Body of pancreas (tissue), 4 donors: ENCODE measurements at places on chromosomes 1 and 21.

GRCh38 chr1:207649865-207650580 is 5.1 kb downstream of the CR1L start:
- DNase-seq = no peak

DNA sequence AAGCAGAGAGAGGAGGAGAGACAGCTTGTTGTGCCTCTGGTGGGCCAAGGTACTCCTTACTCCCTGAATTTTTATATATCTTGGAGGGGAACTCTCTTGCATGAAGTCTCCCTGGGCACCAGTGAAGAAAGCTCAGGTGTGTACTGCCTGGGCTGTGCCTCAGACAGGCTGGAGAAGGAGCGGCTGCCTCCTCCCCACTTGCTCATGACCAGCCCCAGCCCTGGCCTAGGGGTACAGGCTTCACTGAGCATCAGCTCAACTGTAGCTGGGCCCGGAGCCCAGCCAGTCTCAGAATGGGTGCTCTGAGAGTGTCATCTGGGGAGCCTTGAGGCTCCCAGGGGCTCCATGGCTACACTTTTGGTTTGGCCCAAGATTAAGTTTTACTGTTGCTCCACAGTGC is 44.8 kb upstream of the TENT5C start:
- DNase-seq = no peak

- peak; percentile 37 for DNase-seq
Observed at GRCh38 chr1:1073743-1074587, at the start of gene RNF223. Gene RNF223 (minus strand): TSS chr1:1074306. CDS start chr1:1072566, 1,740 bp downstream.

- no peak for DNase-seq
Observed at GRCh38 chr1:116254776-116255175, 118.3 kb upstream of the ATP1A1 start.

GRCh38 chr1:24909388-24909898 is 20.6 kb downstream of the RUNX3 start:
- peak; percentile 46 for DNase-seq

- no peak for DNase-seq
Observed at GRCh38 chr1:174243451-174244000, 84.2 kb downstream of the RABGAP1L start.

- DNase-seq = peak; percentile 9
Observed at GRCh38 chr1:231778009-231778719, 151.6 kb downstream of the DISC1 start.

DNA sequence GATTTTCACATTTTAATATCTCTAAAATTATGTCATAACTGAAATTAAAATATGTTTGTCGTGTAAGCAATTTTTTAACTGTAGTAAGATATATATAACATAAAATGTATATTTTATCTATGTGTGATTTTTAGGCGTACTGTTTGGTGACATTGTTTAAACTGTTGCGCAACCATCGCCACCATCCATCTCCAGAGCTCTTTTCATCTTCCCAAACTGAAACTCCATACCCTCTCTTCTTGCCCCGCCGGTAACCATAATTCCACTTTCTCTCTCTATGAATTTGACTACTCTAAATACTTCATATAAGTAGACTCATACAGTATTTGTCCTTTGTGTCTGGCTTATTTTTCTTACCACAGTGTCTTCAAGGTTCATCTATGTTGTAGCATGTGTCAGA is 66.4 kb downstream of the DDX20 start:
- no peak for DNase-seq

DNA sequence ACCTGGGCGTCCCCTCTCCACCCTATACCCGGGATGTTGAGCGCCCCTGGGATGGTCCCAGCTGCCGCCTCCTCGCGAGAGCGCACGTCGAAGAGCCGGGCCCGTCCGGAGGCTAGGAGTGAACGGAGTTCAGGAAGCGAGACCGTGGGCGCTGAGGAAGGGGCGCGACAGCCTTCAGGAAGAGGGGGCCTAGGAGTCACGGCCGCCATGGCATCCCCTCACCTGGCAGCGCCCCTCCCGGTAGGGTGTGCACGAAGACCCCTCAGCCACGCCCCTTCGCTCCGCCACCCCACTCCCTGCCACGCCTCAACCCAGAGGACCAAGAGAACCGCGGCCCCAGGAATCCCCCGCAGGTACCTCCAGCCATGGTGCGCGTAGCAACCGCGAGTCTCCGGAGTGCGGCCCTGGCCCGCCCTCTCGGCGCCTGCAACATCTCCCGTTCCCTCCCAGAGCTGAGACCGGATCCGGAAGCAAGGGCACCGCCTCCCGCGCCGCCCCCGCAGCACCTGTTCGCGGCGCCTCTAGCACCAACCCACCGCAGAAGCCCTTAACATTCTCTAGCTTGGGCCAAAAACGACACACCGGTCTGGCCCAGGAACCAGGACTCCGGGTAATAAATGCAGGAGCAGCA is at the start of gene TSTD1:
Gene TSTD1, minus strand, starts transcription at position 442 of the 631 bp plus-strand sequence. Its CDS starts 75 bp downstream, at position 367.
- DNase-seq = peak; percentile 79

DNA sequence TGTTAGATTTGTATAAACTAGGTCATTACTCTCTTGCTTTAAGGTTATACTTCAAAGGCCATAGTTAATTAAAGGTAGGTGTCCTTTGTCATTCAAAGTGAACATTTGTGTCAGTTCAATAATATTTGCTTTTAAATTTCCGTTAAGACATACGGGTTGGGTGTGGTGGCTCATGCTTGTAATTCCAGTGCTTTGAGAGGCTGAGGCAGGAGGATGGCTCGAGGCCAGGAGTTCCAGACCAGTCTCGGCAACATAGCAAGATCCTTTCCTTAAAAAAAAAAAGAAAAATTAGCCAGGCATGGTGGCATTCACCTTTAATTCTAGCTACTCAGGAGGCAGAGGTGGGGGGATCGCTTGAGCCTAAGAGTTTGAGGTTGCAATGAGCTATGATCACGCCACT is 80.4 kb downstream of the KIF26B start:
- DNase-seq = peak; percentile 28

DNA sequence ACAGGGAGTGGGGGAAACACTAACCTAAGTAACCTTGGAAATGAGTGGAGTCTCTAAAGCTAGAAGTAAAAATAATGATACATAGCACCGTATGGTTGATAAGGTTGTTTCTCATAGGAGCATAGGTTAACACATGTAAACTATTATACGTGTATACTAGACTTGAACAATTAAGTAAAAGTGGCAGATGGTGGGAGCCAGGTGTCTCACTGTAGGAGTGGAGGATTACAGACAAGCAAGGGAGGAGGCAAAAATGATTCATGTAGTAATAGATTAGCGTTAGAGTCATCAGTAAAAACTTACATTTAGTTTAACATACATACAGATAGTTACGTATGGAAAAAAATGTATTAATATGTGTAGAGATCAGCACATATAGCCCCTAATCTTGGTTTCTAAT is 138.4 kb upstream of the DSCAM start:
- no peak for DNase-seq

DNA sequence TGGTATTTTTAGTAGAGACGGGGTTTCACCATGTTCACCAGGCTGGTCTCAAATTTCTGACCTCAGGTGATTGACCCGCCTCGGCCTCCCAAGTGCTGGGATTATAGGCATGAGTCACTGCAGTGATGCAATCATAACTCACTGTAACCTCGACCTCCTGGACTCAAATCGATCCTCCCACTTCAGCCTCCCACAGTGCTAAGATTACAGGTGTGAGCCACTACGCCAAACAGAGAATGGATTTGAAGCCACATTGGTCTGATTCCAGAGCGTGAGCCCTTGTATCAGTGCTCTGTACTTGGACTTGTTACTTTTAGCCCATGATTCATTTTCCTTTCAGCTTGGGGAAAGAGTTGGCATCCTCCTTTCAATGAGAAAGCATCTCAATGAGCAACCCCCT is 14.9 kb upstream of the ZNF683 start:
- no peak for DNase-seq

DNA sequence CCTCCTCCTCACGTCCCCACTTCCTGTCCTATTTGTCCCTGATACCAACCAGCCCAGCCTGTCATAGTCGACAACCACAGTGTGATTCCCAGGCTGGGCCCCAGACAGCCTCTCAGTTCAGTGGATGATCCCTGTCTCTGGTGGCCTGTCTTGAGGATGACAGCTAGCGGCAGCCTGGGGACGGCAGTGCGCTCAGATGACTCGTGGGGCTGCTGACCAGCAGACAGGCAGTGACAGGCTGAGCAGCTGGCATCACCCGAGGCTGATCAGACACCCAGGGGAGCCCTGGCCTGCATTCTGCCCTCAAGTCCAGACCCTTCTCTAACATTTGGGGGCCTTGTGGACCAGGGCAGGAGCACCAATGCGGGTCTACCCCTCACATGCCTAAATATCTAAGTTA is 21.0 kb downstream of the NKAIN1 start:
- no peak for DNase-seq

GRCh38 chr1:180722586-180722985 is 90.8 kb downstream of the XPR1 start:
- no peak for DNase-seq

DNA sequence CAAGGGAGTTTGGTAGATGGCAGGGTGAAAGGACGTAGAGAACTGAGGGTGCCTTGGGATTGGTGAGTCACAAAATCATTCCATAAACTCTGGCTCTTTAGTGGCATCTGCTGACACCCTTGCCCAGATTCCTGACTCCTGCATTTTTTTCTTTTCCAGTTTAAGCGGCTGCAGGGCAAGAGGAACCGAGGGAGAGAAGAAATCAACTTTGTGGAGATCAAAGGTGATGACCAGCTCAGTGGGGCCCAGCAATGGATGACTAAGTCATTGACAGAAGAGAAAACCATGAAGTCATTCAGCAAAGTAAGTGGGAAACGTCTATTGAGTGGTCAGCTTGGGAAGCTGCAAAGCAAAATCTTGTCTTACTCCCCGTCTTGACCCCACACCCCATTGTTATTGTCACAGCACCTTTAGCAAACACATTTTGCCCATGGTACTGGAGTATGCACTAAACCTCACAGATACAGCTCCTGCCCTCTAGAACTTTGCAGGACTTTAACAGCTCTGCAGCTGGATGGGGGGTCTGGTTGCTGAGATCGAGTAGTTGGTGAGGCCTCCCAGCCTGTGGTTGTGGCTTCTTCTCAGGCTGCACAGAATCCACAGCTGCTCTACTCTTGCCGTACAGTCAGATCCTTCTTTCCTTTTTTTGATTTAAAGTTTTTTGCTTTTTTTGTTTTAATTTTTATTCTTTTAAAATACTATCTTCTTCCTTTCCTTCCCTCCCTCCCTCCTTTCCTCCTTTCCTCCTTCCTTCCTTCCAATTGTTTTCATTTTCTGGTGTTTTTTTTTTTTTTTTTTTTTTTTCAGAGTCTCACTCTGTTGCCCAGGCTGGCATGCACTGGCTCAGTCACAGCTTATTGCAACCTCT is 21.9 kb downstream of the SH2D2A start:
- DNase-seq = no peak

GRCh38 chr1:179083533-179083932 is 1.7 kb downstream of the TOR3A start:
- DNase-seq = no peak

- DNase-seq = no peak
Observed at GRCh38 chr1:214327514-214327913, 46.6 kb downstream of the SMYD2 start.

DNA sequence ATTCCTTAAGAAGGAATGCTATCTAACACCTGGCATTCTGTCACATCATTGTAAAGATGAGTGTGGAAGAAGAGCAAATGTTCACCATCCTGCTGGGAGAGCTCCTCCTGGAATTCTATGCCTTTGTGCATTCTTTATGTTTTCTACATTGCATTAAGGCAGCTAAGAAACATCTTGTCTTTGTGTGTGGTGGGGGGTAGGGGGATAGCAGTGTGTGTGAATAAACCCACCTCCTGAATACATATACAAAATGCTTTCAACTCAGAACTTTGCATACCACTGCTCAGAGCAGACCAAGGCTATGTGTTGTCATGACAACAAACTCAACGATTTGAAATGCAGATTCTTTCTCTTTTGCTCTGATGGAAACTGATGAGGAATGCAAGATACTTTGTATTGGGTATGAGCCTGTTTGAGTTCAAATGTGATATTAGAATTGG is 193.6 kb upstream of the KAZN start:
- DNase-seq = no peak

GRCh38 chr1:4595341-4596225 is 58.8 kb upstream of the AJAP1 start:
- no peak for DNase-seq

DNA sequence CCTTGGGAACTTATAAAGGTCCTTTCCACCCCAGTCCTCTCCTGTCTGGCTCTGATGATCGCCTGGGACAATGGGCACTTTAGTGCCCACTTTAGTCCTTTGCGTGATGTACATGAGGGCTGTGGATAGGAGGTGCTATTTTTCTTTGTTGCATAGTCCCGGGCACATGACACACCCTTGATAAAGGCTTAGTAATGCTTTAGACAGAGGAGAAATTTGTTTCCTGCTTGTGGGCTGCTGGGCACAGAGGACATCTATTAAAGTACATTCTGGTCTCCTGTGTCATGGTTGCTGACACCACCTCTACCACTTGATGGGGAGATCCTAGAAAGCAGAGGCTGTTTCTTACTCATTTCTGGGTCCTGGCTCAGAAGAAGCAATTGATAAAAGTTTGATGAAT is 5.4 kb upstream of the KNCN start:
- DNase-seq = peak; percentile 51

DNA sequence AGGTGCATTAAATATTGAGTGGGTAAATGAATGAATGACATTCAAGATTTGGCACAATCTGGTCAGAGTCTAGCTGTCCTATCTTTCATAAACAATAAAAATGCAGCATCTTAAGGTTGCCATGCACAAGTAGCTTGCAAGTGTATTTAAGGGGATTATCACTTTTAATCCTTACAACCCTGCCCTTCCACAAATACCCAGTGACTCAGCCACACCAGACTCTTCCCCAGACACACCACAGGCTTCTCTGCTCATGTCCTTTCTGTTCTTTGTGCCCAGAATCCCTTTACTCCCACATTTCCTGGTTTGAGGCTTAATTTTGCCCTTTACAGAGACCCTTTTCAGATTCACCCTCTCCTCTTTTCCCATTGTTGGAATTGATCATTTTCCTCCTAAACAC is 59.8 kb downstream of the KIRREL1 start:
- no peak for DNase-seq

DNA sequence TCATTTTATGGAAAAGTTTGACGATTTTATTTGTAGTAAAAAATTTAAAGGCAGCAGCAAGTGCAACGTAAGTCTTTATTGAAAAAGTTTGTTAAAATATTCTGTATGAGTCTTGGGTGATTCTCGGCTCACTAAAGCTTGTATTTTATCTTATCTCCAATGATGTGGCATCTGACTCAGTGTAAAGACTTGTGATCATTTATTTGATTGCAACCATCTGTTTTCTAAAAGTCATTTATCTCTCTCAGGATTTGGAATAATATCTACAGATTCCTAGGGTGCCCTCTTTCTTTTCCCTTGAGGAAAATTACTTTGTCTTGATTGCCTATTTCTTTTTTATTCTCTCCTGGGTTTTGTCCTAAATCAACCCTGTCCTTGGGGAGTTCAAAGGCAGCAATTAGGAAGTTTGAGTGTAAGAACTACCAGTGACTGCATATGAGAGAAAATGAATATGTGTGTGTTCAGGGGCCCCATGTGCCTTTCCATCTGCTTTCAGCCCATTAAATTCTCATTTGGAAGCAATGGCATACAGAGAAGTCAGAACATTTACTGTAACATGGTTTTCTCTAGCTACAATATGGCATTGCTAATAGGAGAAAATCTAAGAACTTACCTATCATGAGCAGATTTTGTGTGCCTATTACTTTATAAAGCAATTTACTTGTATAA is 575.0 kb upstream of the CHRM3 start:
- no peak for DNase-seq

GRCh38 chr1:229839800-229840199 is 213.8 kb downstream of the URB2 start:
- no peak for DNase-seq

- DNase-seq = no peak
Observed at GRCh38 chr1:44271646-44272045, 58.4 kb downstream of the DMAP1 start.

GRCh38 chr1:226519716-226520598 is 28.6 kb upstream of the STUM start:
- DNase-seq = peak; percentile 35
